CD4-positive, alpha-beta T cell (primary cell): ENCODE measurements at places on chromosomes 5 and 9. TPM values are rescaled to one million over a fixed set of nuclear protein-coding genes. Genes with fewer than 3 reads are reported as not detected.
A peak's percentile ranks its signal among the peaks of the same experiment; 100 is the strongest.

GRCh38 chr9:89770531-89771174, 165.8 kb downstream of the GADD45G start:
- no peak for DNase-seq
- peaks cover 3% of the 10 kb centered on the region for H3K4me1 ChIP-seq
- no peak overlapping the region for H3K27ac ChIP-seq
- no peaks in the 10 kb centered on the region for H3K27me3 ChIP-seq

Gene IL9
- total RNA-seq: not detected

DNA sequence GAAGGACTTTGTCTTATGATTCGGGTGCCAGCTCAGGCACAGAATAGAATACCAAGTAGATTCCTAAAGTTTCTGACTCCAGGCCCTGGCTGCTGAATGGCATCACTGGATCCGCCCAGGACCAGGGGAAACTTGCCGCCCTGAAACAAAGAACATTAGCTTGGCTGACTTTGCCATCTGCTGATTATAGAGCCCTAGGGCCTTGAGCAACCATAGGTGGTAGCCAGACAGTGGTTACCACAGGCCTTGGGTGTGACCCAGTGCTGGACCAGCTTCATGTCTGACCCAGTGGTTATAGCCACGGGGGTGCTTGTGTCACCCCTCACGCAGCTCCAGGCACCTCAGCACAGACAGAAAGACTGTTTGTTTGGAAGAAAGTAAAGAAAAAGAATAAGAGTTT, 62.7 kb downstream of the SSBP2 start:
- no peak overlapping the region for H3K4me3 ChIP-seq
- DNase-seq: no peak
- no peaks in the 10 kb centered on the region for H3K27me3 ChIP-seq

Gene COX7C
- total RNA-seq: 467 TPM

DNA sequence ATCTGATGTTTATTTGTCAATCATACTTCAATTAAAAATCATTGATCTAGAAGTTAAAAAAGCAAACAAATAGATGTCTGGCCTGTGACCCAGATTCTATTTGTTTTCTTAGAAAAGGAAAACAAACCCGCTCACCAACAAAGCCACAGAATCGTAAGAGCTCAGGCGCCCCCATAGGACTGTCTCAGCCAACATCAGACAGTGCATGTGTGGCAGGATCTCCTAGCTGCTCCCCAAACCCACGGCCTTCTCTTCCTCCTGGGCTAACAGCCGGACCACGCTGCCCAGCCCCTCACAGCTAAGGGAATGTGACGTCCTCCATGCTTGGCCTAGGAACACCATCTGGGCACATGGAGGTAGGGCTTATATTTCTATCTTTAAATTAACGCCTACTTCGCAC, 19.4 kb downstream of the OR2Y1 start:
- H3K27ac ChIP-seq: no peak overlapping the region
- DNase-seq: peak; percentile 27
- no peak overlapping the region for H3K4me3 ChIP-seq
- H3K36me3 ChIP-seq: no peaks in the 10 kb centered on the region
- H3K4me1 ChIP-seq: no peaks in the 10 kb centered on the region
- no peaks in the 10 kb centered on the region for H3K27me3 ChIP-seq

Gene PAEP
- total RNA-seq: not detected

GRCh38 chr5:76565009-76565408, 58.2 kb downstream of the F2RL2 start:
- H3K27me3 ChIP-seq: no peaks in the 10 kb centered on the region
- H3K4me3 ChIP-seq: no peak overlapping the region
- H3K4me1 ChIP-seq: no peaks in the 10 kb centered on the region
- H3K27ac ChIP-seq: no peak overlapping the region
- H3K36me3 ChIP-seq: peaks cover 49% of the 10 kb centered on the region
- no peak for DNase-seq

DNA sequence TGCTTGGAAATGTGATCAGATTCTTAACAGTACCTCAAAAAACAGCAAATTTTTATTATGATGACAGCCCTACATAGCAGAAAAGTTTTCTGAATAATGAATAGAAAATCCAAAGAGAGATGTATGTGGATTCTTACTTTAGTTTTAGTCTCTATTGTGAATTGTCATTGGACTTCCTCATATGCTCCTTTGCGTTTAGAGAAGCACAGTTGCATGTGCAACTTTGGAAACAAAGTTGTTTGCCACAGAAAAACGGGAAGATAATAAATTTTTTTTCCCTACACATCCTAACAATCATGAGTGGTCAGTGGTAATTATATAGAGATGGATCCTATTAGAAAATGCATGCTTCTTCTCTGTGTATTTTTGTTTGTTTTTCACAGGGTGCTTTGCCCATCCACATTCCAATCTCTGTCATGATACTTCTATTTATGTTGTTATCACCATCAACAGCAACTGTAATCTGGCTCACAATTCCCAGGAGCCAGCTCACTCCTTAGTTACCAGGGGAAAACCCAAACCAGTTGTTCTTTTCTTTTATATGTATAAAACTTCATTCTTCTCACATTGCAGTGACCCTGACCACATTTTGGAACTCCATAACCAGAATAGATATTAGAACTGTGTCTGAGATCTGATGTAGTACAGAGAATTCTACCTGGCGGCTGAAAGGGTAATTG, 118.7 kb downstream of the NDUFS4 start:
- H3K4me3 ChIP-seq: no peak overlapping the region
- no peaks in the 10 kb centered on the region for H3K27me3 ChIP-seq
- H3K36me3 ChIP-seq: peaks cover 20% of the 10 kb centered on the region

Gene PRSS3
- total RNA-seq: not detected

DNA sequence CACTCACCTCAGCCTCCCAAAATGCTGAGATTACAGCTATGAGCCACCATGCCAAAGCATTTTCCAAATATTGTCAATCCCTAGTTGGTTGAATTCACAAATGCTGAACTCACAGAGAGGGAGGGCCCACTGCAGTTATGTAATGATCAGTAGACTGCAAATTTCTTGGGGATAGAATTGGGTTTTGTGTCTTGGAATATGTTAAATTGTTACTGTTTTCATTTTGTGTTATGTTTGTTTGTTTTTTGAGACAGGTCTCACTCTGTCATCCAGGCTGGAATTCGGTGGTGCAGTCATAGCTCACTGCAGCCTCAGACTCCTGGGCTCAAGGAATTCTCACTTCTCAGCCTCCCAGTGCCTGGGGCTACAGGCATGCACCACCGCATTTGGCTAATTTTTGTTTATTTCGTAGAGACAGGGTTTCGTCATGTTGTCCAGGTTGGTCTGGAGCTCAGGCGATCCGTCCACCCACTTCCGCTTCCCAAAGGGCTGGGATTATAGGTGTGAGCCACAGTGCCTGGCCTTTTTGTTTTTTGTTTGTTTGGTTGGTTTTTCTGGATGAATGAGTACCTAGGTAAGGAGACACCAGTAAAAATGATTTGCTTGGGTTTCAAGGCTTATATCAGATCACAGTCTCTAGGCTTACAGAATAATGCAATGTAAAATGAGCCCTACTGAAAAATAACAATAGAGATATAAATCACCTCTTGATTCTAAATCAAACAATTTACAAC, 31.5 kb upstream of the LMNB1 start:
- no peak overlapping the region for H3K27ac ChIP-seq
- peaks cover 13% of the 10 kb centered on the region for H3K4me1 ChIP-seq
- no peaks in the 10 kb centered on the region for H3K27me3 ChIP-seq
- no peak overlapping the region for H3K4me3 ChIP-seq
- H3K36me3 ChIP-seq: no peaks in the 10 kb centered on the region

DNA sequence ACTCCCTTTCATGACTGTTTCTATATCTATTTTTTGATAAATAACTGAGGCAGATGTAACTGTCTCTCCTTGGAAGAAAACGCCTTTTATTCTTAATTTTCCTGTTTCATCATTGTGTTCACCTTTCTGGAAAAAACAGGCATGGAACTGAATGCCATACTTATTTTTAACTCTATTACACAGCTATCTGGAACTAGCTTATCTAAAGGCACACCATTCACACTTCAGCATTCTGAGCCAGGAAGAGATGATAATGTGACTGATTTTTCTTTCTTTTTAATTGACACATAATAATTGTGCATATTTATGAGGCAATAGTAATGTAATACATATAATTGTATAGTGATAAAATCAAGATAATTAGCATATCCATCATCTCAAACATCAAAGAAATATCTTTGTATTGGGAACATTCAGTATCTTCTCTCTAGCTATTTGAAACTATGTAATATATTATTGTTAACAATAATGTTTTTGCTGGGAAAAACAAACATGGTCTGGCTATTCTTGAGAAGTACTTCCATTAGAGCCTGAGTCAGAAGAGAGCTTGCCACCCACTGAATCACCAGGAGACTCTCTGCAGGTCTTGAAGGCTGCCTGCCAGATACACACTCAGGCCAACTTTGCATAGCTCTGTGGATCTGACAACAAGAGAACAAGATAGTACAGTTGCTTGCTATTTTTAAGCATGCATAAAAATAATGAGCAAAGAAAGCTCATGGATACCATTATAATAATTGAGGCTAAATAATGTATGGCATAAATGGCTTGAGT, 501.0 kb upstream of the EDIL3 start:
- no peak overlapping the region for H3K27ac ChIP-seq
- H3K36me3 ChIP-seq: no peaks in the 10 kb centered on the region
- no peaks in the 10 kb centered on the region for H3K27me3 ChIP-seq

DNA sequence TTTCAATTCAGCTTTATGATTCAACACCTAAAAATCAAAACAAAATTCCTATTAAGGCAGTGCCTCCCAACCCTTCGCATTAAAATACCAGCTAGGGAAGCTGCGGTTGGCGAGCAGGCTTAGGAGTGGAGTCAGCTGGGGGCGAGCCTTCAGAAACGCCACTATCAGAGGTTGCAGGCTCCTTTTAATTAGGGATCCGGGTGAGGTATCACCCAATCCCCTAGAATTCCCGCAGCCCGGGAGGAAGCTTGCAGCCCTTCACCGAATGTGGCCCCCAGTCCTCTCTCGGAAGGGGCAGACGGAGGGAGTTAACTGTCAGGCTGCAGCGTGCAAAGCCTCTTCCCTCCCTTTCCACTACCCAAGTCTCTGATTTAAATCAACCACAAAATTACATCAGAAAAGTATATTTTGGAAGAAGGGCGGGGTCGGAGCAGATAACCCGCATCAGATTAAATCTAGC, 1.7 kb downstream of the STC2 start:
- no peak overlapping the region for H3K4me3 ChIP-seq
- peaks cover 73% of the 10 kb centered on the region for H3K27me3 ChIP-seq
- DNase-seq: no peak
- no peaks in the 10 kb centered on the region for H3K36me3 ChIP-seq
- H3K27ac ChIP-seq: no peak overlapping the region

DNA sequence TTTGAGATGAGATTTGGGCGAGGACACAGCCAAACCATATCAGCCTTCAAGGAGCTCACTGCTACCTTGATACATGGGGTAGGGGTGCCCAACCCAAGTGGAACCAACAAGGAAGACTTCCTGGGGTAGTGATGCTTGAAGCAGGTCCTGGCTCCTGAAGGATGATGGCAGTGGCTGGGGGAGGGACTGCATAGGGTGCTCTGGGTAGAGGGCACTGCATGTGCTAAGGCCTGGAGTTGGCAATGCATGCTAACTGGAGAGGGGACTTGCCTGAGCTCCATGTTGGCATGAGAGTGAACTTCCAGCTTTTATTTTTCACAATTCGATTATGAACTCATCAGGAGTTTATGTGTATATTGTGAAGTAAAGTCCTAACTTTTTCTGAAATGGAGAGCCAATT, 58.6 kb upstream of the FRRS1L start:
- H3K27ac ChIP-seq: no peak overlapping the region
- DNase-seq: no peak
- no peaks in the 10 kb centered on the region for H3K27me3 ChIP-seq
- H3K4me1 ChIP-seq: no peaks in the 10 kb centered on the region
- no peak overlapping the region for H3K4me3 ChIP-seq
- H3K36me3 ChIP-seq: no peaks in the 10 kb centered on the region

GRCh38 chr9:112380102-112380824, at the start of gene HSDL2:
Gene HSDL2 (plus strand): TSS chr9:112380108. CDS start chr9:112380164, 56 bp downstream.
- peak within 1 kb of the TSS; percentile 98 for H3K4me3 ChIP-seq
- no peaks in the 10 kb centered on the region for H3K27me3 ChIP-seq
- peaks cover 17% of the 10 kb centered on the region for H3K4me1 ChIP-seq
- H3K36me3 ChIP-seq: no peaks in the 10 kb centered on the region
- peak within 1 kb of the TSS; percentile 89 for H3K27ac ChIP-seq

GRCh38 chr5:154513669-154514084, 35.6 kb upstream of the HAND1 start:
- no peaks in the 10 kb centered on the region for H3K36me3 ChIP-seq
- no peak overlapping the region for H3K4me3 ChIP-seq
- DNase-seq: no peak
- H3K27ac ChIP-seq: no peak overlapping the region
- H3K27me3 ChIP-seq: no peaks in the 10 kb centered on the region

DNA sequence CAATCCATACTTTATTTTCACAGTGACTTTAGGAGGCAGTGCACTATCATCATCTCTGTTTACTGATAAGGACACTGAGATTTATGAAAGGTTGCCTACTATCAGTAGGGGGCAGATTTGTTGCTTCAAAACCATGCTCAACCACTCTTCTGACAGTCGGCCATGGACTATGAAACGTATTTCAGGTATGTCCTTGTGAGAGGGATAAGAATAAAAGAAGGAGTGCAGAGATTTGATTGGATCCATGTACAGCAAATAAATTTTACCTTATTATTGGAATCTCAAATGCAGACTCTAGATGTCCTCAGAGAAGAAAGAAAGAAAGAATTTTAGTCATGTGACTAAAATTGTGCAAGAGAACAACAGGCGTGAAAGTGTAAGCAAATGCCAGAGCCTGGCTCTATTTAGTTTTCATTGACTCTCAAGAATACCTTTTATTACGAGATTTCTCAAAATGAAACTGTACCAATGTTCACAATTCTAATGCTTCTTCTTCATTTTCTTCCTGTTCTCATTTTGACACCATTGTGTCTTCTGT, 296.6 kb upstream of the RASA1 start:
- DNase-seq: no peak
- H3K4me1 ChIP-seq: peaks cover 2% of the 10 kb centered on the region
- H3K27me3 ChIP-seq: no peaks in the 10 kb centered on the region
- H3K27ac ChIP-seq: no peak overlapping the region
- no peak overlapping the region for H3K4me3 ChIP-seq
- H3K36me3 ChIP-seq: no peaks in the 10 kb centered on the region

DNA sequence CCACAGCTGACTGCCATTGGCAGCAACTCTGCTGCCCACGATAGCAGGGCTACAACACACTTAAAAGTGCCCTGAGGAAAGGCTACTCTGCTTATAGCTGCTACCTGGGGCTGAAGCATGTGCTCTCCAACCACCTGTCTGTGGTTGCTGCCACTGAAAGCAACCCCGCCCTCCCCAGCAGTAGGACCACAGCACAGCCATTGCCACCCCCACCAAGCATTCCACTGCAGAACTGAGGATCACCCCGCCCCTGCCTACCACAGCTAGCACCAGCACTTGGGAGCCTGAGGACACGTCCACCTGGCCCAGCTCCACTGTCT, 85.8 kb downstream of the LPAR1 start:
- no peak for DNase-seq
- H3K27me3 ChIP-seq: no peaks in the 10 kb centered on the region
- H3K4me1 ChIP-seq: no peaks in the 10 kb centered on the region
- no peak overlapping the region for H3K4me3 ChIP-seq
- H3K36me3 ChIP-seq: no peaks in the 10 kb centered on the region
- H3K27ac ChIP-seq: no peak overlapping the region

DNA sequence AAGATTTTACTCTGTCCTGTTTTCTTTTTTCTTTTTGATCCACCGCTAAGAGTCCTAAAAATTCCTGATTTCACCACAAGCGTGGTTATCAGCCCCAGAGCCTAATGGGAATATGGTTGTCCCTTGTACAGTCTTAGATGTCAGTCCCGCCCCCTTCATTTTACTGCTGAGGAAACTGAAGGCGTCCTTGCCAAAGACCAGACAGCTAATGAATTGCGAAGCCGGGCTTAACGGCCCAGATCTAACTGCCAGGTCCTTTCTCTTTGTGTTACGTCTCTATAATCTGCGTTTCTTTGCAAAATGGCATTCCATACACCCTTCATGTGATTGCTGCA, 497 bp downstream of the NSA2 start:
- H3K4me1 ChIP-seq: peaks cover 29% of the 10 kb centered on the region
- H3K27ac ChIP-seq: peak overlapping the region; percentile 66
- DNase-seq: peak; percentile 49
